ENCODE measurements at places on chromosomes 13 and 19.

DNA sequence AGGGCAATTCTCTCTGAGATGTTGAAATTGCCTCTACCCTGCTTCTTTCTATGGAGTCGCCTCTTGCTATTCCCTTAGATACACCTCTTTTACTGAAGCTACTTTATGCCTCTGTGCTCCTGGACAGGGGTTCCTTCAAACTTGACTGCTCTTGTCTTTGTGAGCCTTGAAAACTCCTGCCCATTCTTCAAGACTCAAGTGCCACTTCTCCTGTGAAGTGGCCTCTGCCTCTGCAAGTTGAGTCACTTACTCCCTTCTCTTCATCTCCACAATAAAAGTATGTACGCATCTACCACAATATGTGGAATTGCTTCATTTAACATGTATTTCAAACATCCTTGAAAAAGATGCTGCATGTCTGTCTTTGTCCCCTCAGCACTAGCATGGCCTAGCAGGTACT, 66.0 kb upstream of the TPP2 start:
- DNase-seq = no peak

DNA sequence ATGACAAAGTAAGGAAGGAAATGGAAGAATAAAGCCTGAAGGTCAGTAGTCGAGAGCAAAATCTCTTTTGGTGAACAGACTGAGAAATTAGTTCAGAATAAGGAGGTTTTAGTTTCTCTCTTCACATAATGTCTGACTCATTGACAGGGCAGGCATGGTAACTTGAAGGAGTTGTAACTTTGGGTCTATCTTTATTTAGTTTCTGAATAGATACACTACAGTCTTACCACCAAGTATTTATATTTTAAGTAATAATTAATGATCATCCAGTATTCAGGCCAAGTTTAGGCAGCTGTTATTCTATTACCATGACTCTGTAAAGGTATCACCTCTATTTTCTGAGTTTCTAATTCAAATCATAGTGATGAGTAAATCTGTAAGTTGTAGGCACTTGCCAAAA, 219.9 kb downstream of the SPRY2 start:
- DNase-seq = no peak

DNA sequence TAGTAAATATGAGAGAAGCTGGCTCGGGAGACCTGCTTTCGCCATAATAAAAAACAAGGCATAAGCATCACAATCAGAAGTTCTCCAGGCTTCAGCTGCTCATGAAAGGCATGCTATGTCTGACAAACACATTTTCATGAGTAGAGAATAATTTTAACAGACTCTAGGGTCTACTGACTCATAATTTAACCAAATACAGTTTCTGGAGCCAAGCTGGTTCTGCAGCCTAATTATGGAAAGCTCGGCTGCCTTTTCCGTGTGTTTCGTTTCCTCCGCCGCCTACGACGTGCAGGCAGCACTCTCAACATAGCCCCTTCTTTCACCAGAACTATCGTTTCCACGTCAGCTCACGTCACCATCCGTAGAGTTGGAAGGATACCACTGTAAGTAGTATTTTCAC, 5.7 kb downstream of the MCF2L start:
- DNase-seq = no peak

- no peak for DNase-seq
These were observed 3.0 kb upstream of the LILRA5 start for GRCh38 chr19:54315956-54316355.

DNA sequence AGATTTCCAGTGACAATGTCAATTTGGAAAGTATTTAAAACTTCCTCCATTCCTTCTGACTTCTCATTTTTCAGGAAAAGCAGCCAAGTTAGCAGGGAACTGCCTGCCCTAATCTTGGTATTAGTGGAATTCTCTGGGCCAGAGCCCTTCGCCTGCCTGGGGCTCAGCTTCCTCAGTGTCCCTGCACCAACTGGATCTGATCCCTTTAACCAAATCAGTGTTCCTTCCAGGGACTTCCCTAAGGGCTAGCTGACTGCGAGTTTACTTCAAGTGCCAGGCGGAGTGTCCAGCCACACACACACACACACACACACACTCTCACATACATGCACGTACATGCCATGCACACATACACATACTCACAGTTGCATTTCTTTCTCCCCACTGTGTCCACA, 20.0 kb downstream of the RAB20 start:
- no peak for DNase-seq

DNA sequence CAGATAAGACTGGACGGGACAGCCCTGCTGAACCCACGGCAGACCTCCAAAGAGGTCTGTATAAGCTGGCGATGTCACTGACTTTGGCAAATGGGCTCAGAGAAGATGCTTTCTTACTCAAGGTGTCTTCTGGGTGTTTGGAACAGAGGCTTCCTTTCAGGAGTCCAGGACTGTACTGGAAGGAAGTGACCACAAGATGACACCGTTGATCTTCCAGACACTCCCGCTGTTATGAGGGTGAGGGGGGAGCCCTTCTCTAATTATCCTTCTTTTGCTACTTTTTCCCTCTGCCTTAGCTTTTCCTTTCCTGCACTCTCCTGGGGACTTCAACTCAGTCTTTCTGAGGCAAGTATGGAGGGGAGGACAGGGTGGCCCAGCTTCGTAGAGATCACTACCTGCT, 65.2 kb upstream of the ZNF599 start:
- no peak for DNase-seq

DNA sequence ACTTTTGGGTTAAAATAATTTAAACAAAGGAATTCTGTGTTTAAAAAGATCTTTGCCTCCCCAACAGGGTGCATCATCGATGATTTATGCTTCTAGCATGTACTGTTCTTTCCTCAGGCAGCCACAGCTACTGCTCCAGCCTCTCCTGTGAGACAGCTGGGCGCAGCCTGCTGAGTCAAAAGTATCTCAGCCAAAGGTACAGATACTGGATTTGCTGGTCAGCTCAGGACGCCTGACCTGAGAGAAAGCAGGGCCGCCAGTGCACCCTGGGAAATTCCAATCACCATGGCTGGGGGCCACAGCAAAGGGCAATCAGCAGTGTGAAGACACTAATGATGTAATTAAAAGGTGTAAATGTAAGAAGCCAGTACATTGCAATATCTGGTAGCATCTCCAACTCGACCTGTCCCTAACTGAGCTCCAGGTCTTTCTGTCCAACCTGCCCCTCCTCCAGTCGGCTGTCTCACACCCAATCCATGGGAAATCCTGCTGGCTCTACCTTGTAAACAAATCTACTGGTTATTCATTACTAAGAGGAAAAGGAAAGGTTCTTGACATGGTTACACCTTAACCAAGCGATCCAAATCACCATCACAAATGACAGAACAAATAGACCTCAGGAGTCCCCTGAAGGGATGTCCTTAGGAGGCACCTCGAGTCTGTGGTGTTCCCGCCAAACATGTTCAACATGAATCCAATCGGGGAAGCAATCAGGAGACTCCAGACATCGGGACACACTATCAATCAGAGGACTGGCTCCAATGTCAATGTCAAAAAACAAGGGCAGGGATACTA, 7.3 kb downstream of the OPA3 start:
- no peak for DNase-seq

GRCh38 chr13:28531845-28532387, 37.0 kb upstream of the FLT1 start:
- no peak for DNase-seq

- DNase-seq = no peak
These were observed 41.1 kb downstream of the SPTBN4 start for GRCh38 chr19:40507892-40508291.

DNA sequence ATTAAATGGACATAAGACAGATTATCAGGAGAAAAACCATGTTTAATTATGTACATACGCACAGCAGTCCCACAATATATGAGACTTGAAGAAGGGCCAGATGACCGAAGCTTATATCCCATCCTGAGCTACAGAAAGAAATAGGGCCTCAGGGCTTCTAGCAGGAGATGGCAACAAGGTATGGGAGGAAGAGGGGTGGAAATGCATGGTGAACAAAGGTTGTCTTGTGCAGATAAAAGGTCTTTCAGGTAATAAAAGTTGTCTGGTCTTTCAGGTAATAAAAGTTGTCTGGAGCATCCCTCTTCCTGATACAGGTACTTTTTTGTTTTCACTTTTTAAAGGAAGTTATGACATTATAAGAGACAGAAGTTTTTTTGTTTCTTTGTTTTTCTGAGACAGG, 15.4 kb upstream of the GTF3A start:
- no peak for DNase-seq

DNA sequence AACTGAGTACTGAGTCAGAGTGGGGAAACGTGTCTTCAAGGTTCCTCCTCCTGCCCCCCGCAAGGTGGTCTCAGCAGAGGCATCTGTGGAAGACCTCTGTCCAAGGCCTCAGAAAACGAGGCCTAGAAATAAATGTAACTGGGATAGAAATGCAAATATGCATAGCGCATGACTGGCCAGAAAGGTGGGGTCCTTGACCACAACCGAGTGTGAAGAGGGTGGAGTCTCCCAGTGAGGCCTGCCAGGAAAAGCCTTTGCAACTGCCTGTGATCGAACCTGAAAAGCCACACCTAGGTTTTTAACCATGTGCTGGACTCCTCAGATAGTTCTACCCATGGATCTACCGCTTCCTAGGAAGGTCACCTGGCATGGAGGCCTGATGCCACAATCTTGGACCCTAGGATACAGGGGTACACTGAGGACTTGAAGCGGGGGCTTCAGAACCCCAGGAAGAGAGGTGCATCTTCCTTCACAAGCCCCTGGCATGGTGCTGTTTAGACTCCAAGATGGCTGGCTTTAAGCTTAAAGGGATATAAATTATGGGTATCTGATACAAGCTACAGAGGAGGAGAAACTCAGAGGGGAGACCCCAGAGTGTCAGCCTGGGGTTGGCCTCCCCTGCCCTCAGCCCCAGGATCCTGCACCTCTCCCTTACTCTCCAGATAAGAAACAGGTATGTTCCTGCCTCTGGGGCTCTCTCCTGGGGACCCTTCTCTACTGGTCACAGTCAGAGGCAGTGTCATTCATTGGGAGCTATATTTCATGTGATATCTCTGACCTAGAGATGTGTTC, 18.3 kb upstream of the SIGLEC6 start:
- DNase-seq = no peak

DNA sequence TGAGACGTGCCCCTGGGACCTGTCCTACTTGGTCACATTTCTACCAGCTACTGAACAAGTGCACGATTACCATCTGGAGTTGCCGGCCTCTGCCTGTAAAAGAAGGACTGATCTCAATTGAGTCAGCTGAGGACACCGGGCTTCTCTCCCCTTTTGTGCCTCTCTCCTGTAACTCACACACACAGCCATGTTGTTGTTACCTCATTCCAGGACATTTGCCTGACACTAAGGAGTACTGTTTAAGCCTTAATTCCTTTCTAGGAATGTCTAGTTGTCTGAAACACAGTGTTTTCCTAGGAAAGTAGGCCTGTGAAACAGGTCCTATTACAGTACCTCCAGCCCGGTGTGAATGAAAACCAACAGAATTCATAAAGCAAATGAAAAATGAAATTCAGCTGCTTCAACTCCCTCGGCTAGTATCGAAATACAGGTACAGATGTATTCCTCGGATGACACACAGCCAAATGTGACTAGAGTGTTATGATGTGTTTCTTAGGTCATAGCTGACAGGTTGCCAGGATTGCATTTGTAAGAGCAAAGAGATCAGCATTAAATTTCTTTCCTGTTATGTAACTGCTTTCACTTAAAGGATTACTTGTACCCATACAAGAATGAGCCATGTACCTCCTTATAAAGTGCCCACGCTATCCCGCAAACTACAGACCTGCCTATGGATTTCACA, 152.0 kb upstream of the IRS2 start:
- no peak for DNase-seq

All from CD4-positive, alpha-beta T cell treated with Interleukin-2 at 100 ng/mL for 4 hours (primary cell).